GM03348 (cell line): ENCODE measurements at places on chromosomes 6 and 20.

GRCh38 chr6:5531853-5532375 lies 270.6 kb downstream of the FARS2 start:
- DNase-seq: no peak

DNA sequence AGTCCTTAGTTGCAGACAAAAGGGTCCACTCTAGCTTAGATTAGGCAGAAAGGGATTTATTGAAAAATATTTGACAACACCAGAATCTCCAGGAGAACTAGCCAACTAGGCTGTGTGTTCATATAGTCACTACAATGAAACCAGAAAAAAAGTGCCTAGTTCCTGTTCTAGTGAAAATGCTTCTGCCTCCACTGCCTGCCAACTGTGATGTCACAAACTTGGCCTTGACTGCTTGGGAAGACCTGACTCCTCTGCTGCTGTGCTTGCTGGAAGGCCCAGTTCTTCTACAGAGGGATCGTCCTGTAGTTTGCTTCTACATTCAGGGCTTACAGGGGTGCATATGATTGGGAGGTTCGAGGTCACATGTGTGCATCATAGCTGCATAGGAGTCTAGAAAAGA lies 40.3 kb upstream of the XRN2 start:
- no peak for DNase-seq

DNA sequence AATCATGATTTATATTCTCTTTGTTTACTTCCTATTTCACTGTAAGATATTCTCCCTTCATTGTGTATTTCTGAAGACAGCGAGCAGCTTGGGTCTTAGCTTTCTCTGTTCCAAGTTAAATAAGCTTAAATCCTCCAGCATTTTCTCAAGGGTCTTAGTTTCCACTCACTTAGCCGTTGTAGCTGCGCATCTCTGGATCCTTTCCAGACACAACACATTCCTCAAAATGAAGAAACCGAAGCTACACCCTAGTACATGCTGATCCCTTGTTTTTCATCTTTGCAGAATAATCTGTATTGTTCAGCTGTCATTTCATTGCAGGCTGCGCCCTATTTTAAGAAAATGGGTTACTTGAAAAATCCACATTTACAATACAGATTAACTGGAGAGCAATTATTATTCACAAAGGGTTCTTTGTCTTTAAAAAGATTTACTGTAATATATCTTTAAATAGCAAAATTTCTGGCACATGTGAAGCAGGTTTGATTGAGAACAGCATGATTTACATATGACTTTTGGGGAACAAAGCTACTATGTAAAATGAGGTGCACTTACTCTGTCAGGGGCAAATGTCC lies 375.8 kb downstream of the QKI start:
- no peak for DNase-seq

DNA sequence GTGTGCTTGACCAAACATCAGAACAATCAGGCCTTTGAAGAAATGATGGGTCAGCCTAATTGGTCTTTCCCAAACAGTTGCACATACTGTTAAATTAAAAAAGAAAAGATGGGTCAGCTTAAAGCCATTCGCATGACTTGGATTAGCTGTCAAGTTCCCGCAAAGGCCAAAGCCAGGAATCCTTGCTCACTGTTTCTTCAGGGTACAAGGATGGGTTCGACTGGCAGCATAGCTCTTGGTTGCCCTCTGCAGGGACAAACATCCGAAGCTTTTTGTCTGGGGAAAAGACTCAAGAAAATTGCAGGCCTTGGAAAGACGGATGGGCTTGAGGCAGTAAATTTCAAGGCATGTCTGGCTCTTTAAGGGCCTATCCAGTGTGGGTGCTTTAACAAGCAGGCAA lies 168.0 kb downstream of the HDGFL1 start:
- peak; percentile 6 for DNase-seq

DNA sequence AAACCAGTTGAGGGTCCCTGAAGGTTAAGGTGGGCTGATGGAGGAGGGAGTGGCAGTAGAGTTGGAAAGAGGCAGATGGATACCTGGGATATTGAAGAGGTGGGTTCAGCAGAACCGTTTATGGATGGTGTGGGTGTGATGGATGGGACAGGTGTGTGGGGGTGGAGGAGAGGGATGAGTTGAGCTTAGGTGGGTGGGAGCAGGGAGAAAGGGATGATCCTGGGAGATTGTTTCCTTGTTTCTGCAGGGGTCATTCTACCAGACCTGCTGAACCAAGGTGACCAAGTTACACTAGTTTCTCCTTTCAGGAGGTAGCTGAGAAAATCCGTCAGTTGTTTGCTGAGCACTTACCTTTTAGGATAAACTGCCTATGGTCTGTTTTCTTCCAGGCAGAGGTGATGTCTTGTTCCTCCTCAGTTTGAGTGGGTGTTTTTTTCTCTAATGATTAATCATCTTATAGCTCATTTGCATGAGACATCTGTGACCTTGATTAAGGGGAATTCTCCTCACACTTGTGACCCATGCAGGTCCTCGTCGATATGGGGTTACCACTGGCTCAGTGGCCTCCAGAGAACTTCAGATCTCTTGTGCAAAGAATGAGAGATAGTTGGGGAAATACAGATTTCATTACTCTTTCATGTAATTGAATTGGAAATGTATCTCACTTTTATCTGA lies 53.0 kb downstream of the FARS2 start:
- DNase-seq: no peak
